Cortex of kidney (tissue), 1 donor: ENCODE measurements at places on chromosomes 2 and 18.

GRCh38 chr2:50722776-50723175 lies 309.2 kb downstream of the NRXN1 start:
- DNase-seq = no peak

DNA sequence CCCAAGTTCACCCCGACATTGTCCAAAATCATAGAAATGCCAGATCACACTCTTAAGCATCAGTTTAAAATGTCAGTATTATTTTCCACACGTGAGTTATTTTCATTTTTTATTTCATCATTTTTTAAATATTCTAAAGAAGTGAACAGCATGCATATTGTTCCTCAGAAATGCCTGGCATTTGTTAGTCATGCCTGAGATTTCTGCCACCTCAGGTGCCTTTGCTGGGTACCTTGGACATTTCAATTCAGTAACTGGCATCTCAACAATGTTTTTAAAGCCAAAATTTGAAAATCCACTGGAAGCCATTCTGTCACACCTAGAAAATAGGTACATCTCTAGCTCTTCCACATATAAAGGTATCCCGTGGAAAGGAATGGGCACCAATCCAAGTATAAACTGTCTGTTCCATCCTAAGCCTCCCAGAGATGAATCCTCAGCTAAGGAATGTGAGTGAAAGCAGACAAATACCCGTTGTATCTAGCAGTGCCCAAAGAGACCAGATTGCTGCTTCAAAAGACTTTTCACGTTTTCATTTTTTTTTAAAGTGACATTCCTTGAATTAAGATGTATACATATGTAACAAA lies 159.8 kb downstream of the ZNF385B start:
- DNase-seq = no peak

DNA sequence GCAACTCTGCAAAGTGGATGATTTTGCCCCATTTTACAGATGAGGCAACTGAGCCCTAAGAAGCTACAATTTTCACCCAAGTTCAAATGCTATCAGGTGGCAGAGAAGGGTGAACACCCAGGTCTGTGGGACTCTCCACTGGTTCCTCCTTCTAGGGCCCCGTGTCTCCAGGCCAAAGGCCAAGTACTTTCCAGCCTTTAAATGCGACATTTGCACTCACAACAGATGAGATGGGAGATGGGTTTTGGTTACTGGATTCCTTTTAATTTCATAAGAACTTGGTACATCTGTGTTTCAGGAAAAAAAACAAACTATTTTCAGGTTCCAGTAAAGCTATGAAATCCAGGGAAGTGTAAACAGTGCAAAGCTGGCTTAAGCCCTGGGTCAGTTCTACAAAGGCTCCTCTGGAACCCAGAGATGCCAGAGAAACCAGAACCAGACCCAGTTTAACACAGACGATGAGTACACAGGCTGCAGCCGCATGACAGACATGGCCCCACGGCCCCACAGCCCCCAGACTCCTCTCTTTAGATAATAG lies 361.7 kb downstream of the ANAPC1 start:
- DNase-seq = no peak

DNA sequence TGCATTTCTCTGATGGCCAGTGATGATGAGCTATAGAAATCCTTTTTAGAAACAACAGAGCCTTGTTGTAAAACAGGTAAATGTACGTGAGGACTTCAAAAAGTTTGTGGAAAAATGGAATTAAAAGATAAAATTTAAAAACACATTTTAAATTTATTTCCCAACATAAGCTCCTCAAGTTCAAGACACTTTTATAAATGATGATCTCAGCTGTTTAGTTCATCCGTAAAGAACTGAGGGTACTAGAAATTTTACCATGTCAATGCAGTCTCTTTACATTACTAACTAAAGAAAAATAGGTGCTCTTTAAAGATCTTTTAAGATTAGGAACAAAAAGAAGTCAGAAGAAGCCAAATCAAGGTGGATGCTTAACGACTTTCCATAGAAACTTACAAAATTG lies 52.5 kb downstream of the MSH2 start:
- no peak for DNase-seq

DNA sequence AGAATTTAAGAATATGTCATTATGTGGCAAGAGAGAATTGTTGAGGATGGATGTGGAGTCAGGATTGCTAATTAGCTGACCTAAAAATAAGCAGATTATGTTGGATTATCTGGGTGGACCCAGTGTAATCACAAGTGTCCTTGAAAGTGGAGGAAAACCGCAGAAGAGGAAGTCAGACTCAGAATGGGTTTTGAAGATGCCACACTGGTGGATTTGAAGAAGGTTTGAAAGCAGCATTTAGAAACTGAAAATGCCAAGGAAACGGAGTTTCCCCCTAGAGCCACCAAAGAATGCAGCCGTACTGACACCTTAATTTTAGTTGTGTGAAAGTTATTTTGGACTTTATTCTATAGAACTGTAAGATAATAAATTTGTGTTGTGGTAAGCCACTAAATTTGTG lies 41.6 kb upstream of the DPP10 start:
- no peak for DNase-seq

- no peak for DNase-seq
Measured at GRCh38 chr2:30643674-30644073, 163.6 kb downstream of the CAPN13 start.

DNA sequence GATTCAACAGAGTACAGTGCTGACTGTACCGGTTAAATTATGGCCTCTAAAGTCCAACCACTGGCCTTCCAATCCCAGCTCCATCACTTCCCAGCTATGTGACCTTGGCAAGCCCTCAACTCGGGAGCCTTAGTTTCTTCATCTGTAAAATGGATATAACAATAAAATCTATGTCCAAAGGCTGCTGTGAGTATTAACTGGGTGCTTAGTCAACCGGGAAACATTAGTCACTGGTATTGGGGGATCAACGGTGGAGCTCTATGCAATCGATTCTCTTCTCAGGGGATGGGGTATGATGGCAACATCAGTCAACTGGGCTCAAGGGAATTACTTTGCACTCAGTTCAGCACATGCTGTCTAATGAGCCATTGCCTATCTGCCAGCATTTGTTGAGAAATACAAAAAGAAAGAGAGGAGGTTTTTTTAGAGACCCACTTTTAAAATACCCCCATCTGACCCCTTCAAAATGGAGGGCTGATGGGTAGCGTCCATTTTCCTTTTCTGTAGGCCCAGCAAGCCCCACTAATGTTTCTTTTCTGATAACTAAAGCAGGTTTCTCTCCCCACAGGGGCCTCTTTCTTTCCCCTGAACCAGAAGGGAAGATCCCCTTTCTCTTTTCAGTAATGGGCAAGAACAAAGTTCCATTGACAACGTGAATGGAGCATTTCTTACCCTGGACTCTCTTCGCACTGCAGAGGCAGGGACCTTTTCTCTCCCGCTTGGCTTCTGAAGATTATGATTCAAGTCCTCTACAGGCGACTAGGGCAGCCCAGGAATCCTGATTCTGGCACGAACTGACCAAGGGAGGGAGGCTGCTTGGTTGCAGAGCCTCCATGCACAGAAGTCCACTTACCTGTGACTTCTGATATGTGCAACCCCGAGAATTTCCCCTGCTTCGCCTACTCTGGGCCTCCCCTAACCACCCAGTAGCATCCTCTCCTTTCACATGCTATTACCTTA lies 8.7 kb upstream of the AGFG1 start:
- DNase-seq = no peak

- no peak for DNase-seq
Measured at GRCh38 chr2:104598636-104599035, 255.3 kb upstream of the POU3F3 start.

- DNase-seq = no peak
Measured at GRCh38 chr2:136126421-136126926, 8.5 kb upstream of the CXCR4 start.

DNA sequence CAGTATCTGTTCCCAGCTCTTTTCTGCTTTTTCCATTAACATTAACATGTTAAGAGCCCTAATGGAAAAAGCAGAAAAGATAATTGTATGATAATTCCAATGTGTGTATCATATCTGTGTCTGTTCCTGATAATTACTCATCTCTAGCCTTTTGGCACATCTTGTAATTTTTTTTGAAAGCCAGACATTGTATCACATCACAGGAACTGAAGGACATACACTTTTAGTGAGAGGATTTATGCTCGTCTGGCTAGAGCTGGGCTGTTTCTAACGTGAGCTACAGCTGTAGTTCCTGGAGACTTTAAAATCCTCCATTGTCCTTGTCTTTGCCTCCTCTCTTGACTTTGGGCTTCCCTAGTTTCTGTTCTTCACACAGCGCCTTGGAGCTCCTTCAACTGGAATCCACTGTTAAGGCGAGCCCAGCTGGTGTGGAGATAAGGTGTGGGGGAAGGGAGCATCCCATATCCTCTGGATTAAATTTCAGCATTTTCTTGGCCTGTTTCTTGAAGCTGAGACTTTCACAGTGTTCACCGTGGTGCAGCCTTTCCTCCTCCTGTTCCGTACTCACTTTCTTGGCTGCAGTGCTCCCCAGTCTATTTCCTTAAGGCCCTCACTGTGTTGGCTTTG lies 211.5 kb downstream of the GALR1 start:
- no peak for DNase-seq

- DNase-seq = no peak
Measured at GRCh38 chr2:236612737-236613136, 43.1 kb downstream of the ACKR3 start.

GRCh38 chr2:168064011-168064998 lies 183.1 kb downstream of the STK39 start:
- no peak for DNase-seq

DNA sequence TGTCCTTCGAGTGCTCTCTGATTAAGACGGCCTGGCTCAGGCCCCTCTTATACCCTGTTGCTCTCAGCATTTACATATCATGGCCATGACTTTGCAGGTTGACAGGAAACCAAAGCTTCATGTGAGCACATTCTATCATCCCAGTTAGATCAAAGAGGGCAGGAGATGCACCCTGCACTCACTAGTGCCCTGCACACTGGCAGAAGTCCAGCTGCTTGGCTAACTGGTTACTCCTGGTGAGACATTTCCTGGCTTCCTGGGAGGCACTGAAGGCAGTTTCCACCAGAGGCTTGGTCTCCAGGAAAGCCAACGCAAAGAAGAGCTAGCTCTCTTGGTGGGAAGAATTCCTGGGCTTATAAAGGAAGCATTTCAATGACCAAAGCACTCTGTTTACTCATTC lies 66.3 kb downstream of the LIPG start:
- DNase-seq = no peak

DNA sequence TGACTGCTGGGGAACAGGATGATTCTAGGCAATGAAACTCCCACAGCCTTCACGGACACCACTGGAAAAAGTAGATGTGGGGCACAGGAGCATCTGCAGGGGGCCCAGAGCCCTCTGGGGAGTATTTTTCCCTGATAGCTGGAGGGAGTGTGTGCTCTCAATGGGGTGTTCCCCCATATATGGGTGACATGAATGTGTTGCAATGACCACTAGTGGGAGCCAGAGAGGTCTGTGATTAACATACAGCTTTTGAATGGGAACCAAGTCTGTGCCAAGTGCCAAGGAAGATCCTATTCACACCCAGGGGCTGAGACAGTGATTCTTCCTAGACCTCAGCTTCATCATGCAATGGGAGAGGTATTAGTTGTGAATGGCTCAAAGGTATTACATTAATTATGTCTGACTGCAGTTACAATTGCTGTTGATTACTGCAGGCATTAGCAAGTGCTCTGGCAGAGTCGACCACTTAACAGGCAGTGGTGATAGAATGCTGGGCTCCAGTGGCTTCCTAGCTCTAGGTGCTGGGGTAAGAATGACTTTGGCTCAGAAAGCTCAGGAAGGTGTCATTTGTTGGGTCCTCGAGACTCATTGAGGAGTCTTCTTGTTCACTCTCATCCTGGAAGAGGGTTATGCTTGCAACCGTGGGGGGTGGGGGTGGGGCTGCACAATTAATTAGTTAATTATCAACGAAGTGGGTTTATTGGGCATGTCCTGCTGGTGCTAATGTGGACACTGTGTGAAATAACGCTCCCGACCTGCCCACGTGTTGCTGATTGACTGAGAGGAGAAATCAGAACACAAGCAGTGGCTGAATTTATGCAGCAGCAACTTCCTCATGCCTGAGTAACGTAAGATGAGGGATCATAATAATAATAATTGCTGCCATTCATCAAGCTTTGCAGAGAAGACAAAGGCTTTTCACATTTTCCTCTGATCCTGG lies 194.1 kb downstream of the CLIP4 start:
- DNase-seq = no peak

- no peak for DNase-seq
Measured at GRCh38 chr2:96329456-96329855, 4.3 kb downstream of the ITPRIPL1 start.

DNA sequence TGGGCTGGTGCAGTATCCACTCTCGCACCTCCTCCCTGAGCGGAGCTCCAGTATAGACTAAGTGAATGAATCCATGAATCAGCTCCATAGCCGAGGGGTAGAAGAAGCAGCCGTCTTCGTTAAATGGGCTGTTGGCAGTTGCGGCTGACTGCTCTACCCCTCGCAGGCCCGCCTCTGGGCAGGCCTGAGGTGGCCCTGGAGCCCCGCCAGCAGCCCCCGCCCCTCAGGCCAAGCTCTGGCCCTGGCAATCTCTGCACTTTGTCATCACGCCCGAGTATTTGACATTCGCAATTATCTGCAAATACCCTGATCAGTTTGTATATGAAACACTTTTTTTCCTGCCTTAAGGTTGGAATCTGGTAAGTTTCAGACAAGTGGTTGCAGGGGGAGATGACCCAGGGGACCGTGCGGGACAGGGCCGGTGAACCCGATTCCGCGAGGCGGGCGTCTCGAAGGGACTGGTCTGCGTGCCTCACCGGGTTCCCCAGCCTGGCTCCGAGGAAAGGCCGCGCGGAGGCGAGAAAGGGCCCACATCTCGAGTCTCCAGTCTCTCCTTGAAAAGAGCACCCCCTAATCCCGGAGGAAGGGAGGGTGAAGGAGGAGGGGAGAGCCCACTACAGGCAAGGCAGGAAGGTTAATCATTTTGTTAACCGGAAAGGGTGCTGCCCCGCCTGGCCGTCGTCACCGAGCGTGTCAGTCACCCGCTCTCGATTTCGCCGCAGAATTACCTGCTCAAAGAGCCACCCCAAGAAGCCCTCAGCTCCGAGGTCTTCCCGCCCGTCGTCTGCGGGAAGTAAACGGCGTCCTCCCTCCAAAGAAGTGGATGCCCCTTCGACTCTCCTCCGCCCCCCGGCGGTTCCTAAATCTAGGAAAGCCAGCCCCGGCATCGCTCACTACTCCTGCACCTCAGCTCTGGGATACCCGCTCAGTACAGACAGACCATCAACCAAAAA lies 11.1 kb upstream of the SATB2 start:
- DNase-seq = no peak

DNA sequence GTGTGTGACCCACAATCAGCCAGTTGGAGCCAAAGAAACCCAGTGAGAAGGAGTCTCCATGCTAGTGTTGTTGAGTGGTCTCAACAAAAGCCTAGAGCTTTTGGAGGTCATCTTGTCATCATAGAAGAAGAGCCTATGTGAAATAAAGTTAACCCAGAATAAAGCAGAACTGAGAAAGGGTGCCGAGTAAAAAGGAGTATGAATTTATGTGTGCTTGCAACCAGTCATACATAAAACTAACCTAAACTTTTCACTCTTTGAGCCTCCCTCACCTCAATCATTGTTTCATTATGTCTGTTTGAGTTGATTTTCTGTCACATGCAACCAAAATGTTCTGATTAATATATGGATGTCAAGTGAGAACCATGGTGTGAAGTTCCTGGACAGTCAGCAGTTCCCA lies 599.3 kb upstream of the ZEB2 start:
- no peak for DNase-seq

- DNase-seq = no peak
Measured at GRCh38 chr2:198287706-198288105, 483.3 kb downstream of the PLCL1 start.
